Neural progenitor cell (in vitro differentiated cells): ENCODE measurements at places on chromosomes 4 and X.

DNA sequence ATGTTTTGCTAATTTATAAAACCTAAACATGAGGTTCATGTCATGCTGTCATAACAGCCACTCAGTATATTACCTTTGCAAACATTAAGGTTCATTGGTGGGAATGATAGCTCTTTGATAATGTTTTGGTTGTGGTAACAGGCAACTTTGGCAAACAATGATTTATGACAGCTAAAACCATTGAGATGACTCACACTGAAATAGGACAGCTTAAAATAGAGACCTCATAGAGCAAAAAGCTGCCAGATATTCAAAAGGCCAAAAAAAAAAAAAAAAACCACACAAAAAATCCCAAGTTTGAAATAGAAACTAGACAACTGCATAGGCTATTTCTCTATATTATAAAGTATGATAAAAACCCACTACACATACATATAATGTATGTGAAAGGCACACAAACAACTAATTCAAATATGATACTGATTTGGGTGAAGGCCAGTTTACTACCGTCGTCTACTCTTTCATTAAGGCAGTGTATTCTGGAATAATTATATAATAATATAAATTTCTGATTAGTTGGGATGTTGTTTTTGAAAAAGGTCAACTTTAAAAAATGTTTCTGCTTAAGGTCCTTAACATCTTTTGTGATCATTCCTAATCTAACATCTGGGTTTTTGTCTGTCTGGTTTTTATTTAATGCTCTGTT, 646.0 kb upstream of the PITX2 start:
- DNase-seq = no peak

DNA sequence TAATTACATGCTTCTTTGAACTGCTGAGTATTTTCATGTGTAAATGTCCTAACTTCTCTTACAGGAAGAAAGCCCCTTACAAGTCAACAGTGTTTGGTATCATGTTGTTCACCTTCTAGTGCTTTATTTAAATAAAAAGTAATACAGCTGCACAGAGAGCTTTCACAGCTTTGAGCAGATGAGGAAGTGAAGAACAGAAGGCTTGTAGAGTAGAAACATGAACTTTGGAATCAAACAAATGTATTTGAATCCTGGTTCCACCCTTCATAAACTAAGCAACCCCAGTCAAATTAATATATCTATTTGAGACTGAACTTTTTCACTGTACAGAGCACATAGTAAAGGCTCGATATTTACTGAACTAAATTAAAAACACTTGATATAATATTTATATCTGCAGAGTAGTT, 120.5 kb downstream of the CAMK2D start:
- DNase-seq = no peak

DNA sequence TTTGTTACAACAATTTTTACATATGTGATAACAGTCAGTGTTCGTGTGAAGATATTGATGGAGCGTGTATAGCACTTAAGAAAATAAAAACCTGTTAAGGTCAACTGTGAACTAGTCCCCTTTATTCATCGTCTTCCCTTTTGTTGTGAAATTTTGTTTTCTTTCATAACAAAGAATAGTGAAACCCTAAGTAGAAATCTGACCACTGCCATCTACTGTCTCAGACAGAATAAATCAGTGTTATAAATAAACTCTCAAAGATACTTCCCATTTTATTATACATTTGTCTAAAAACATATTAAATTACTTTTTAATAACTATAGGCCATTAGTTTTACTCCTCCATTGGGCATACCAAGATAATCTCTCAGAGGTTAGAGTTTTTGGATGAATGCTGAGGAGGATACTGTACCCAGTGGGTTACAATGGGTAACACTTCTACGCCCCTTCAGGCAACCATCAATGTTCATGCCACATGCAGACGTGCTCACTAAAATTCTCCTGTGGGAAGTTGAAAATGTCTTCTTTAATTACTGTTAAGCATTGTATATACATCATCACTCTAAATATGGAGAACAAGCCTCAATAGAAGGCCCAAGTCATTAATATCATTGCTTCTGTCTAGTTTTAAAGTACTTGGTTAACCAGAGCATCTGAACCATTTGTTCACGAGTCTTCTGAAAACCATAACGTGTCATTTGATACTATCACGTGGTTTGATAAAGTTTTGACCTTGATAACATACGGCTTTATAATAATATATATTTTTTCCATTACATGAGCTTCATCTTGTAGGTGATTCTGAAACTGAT, 171.2 kb downstream of the TMA16 start:
- no peak for DNase-seq

DNA sequence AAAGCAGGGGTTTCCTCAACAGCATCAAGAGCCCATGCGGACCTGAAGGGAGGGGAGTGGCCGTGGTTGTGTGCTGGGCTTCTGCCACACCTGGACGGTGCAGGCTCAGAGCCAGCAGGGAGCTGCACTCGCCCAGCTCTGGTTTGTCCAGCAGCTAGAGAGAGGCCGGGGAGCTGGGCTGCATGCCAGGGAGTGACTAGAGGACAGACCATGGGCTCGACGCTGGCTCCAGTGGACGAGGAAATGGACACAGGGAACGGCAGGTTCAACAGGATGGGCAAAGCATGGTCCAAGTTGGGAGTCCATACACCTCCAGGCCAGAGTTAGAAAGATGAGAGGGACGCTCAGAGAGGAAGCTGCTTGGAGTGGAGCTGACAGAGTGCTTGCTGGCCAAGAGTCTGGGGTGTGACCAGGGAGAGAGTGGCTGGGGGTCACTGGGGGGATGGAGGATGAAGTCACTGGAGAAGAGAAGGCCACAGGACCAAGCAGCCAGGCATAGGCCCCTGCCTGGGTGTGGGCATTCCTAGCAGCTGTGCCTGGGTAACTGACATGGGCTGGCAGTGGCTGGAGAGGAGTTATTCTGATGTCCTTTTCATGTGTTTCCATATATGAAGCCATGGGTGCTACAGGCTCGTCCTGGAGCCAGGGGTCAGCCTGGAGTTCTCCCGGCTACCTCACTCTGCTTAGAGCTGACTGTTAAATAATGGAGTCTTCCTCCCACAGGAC, 42.8 kb downstream of the HTT-AS start:
- no peak for DNase-seq

- no peak for DNase-seq
Measured at GRCh38 chr4:19743115-19743638, 508.5 kb upstream of the SLIT2 start.

- DNase-seq = no peak
Measured at GRCh38 chr4:140681201-140681600, 75.0 kb downstream of the TBC1D9 start.

GRCh38 chrX:20637351-20637750, 370.6 kb upstream of the RPS6KA3 start:
- DNase-seq = no peak

- no peak for DNase-seq
Measured at GRCh38 chr4:16072168-16072567, 11.7 kb downstream of the PROM1 start.

DNA sequence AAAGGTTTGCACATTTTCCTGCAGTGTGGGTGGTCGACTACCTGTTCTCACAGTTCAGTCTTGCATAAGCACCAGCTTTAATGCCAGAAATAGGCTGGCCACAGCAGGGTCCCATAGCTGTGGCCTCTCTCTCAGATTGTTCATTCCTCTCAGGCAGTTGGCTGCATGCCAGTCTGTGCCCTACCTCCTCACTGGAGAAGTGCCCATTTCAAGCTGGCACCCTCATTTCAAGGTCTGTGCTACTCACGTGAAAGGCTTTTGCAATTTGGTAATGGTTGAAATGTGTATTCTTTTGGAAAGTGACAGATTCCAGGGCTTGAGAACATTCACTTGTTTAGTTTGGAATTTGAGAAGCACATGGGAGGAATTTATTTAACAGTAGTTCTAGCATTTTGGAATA, 28.9 kb upstream of the MTMR1 start:
- no peak for DNase-seq

- DNase-seq = no peak
Measured at GRCh38 chr4:48329976-48330375, 11.4 kb upstream of the SLAIN2 start.

DNA sequence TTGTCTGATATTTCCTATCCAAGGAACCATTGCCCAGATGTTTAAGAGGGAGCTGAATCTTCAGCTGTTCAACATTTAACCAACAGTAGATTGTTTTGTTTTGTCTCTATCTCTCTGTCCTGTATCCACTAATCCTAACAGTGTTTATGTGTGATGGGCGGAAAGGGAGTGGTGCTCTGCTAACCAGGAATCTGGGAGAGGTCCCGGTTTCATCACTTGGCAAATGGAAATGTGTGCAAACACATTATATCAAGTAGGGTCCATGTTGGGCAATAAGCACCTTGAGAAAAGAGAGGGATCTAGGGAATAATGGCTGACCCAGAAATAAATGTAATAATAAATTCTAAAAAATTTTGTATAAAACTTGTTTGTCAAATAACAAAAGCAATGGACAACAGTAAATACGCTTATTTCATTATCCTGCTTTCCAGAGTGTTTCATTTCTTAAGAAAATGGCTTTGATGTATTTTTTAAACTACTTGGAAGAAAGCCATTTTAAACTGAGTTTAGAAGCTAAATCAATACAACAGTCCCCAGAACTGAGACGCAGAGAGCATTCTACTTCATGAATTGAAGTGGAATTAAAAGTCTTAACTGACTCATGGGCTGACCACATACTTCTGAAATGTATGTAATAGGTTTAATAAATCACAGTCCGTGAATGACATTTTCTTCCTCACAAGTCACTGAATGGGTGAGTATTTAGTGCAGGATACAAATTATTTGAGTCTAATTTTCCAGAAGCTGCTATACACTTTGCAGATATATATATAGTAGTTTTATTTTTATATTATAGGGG, 55.8 kb downstream of the EMCN start:
- no peak for DNase-seq

DNA sequence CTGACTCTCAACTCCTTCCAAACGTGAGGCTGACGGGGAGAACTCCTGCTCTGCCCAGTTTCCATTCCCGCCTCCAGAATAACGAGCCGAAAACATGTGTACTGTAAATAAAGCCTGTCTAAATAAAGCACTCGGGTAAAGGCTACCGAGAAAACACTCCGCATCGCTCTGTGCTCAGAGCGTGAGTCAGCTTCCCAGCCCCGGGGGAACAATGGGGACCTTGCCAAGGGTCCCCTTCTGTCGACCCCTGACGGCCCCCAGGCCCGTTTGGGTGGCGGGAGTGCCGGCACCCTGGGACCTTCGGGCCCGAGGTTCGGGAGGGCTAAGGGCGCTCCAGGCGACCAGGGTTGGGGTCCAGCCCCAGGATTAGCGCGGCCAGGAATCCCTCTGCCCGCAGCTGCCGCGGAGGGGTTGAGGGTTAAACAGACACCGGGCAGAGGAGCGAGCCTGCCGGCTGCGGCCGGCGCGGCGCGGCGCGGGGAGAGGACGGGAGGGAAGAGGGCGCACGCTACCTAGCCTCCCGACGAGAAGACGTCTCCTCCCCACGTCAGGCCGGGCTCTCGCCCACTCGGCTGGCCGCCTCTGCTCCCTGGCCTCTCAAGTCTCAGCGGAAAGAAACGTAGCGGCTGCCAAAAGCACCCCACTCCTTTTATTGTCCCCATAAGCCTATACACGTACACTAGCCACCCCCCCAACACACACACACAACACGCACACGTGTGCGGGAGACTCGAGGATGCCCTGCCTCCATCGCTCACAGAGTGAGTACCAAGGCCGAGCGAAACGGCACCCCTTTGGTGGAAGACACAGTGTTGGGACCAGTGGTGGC, 85.5 kb downstream of the BCOR start:
- peak; percentile 57 for DNase-seq

DNA sequence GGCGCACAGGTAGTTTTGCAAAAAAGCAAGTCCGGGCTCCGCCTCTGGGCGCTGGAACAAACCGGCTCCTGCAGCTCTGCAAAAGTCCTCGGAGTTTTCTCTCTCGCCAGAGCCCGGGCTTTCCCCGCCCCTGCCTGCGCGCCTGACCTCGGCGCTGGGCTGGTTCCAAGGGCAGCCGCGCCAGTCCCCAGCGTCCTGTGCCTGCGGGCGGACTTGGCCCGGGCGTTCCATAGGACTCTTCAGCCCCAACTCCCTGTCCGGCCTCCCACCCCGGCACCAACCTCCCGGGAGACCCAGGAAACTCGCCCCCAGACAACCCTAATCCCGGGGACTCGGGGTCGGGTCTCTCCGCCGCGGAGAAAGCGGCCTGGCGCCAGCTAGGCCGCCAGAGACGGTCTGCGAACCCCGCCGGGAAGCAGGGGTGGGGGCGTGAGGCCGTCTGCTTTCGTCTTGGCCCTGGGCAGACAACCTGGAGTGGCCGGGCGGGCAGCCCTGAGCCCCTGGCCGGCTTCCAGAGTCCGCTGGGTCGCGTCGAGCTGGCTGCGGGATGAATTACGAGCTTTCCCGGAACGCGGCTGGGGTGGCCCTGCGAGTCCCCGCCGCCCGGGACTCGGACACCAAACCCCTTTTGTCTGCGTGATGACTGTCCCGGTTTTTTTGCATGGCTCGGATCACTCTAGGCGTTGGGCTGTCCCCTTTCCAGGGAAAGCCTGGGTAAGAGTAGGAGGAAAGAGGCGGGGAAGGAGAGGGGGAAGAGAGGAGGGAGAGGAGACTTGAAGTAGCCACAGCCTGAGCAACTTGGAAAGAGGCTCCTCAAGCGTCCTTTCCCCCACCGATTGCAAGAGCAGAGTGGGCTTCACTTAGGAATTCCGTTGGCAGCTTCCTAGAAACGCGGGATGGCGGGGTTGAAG, 916 bp downstream of the MXRA5 start:
- peak; percentile 66 for DNase-seq

GRCh38 chr4:86181585-86181984, 178.3 kb downstream of the MAPK10 start:
- DNase-seq = no peak

DNA sequence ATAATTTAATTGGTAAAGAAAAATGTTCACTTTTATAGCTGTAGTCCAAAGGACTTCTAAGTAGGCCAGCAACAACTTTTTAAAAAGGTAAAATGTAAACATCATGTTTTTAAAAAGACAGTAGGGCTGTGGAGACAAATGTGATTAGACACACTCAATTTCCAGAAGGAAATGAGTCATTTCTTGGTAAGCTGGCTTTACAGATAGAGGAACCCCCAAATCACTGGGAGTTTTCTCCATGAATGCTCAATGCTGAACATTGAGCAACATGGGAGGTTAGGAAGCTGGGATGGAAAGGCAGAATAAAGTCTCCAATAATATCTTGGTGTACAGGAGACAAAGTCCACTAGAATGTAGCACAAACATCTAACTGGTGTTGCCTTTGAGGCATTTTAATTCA, 121.3 kb downstream of the NWD2 start:
- DNase-seq = no peak

DNA sequence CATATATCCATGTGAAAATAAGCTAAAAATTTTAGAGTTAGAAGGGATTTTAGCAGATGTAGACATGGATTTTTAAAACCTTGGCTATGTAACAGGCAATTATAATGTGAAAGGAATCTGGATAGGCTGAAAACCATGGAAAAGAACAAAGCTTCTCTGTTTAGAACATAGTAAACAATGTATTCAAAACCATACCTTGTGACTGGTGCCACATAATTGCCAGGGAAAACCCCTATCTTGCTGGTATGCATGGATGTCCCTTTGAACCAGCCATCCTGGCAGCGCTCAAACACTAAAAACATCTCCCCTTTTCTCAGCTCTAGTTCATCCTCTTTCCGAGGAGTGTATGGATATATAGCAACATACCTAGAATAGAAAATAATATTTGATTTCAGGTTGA, 110.6 kb upstream of the CBR4 start:
- DNase-seq = no peak
